Stimulated activated CD8-positive, alpha-beta memory T cell treated with anti-CD3 and anti-CD28 coated beads, Interleukin-7, amount 100 ng/mL, for 48 hours (primary cell): ENCODE measurements at places on chromosomes 2 and 18.

DNA sequence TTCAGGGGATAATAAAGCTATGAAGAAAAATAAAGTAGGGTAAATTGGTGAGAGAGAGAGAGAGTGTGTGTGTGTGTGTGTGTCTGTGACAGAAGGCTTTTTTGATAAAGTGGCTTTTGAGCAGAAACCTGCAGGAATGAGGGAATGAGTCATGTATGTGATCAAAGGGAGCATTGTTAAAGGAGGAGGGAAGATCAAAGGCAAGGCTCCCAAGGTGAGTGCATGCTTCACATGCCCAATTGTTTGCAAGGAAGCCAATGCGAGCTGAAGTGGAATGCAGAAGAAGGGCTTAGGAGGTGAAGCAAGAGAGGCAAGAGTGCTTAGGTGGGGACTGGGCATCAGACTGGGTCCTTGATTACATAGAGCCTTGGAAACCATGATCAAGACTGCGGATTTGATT is 96.8 kb downstream of the DNAH6 start:
- no peak for DNase-seq

DNA sequence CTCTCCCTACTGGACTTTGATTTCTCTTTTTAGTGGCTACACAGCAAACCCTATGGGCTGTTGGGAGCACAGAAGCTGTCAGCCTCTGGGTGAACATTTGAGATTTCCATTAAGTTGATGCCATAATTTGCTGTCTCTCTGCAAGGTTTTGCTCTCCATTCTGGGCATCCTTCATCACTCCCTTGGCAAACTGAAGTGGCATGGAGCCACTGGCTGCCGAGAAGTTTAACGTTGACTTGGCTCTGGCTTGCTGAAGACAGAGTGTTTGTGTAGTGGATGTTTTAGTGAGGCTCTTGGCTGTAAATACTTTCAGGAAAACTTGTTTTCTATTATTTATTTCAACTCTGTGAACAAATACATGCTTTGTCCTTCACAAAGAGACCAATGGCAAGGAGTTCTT is 91.5 kb downstream of the ALK start:
- no peak for DNase-seq

DNA sequence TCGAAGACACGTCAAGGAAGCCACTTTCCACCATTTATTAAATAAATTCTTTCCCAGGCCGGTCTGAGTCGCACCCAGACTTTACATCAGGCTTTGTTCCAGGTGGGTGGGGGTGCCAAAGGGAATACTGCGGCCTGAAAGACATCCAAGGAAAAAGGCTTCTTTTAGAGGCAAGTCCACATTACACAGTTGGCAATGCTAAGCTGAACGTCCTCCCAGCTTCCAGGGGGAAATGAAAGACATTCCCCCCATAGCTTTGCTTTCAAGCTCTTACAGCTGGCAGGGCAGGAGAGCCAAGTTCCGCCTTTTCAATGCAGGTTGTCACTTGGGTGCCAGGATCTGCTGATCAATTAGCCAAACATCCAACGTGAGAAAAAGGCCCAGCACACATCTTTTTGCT is 36.5 kb upstream of the PTPN4 start:
- DNase-seq: no peak

- DNase-seq: no peak
Measured at GRCh38 chr2:36912695-36913094, 53.6 kb downstream of the STRN start.

GRCh38 chr2:215769246-215769645 is 244.1 kb downstream of the MREG start:
- DNase-seq: no peak

- DNase-seq: no peak
Measured at GRCh38 chr2:130154773-130155765, 10.2 kb upstream of the CCDC74B start.

GRCh38 chr2:64469261-64469660 is 15.3 kb downstream of the LGALSL start:
- no peak for DNase-seq

GRCh38 chr2:67453310-67453709 is 56.2 kb downstream of the ETAA1 start:
- DNase-seq: no peak

- no peak for DNase-seq
Measured at GRCh38 chr18:34956663-34957062, 84.5 kb upstream of the MAPRE2 start.

- no peak for DNase-seq
Measured at GRCh38 chr2:148039783-148040182, 18.9 kb downstream of the MBD5 start.

DNA sequence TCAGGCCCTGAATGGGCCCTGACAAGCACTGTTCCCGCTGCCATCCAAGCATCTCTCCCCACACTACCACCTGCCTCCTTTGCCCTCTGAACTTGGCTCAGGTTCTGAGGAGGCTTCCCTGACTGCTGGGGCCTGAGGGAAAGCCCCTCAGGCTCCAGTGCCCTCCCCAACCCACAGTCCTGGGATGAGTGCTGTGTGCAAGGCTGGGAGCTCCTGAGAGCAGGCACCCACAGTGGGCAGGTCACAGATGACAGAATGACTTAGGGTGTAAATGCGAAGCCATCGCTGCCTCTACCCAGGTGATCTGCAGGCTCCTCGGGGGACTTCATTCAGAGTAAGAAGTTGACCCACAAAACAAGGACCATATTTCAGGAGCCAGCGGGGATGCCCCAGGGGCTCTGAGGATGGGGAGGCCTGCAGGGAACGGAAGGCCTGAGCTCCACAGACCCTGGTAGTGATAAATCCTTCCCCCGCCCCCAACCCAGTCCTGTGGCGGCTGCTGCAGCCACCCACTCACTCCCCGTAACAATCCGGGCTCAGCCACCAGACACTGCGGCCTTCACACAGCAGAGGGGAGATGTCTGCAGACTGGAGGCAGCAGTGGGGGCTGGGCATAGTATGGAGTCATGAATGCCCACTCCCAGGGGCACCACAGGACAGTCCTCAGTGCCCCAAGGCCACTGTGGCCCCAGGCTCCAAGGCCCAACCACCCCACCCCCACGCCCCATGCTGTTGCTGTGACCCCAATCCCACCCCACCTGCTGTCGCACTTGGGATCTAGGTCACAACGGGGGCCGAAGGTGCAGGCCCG is 8.9 kb downstream of the BIN1 start:
- DNase-seq: no peak

- DNase-seq: no peak
Measured at GRCh38 chr2:239049421-239050251, 201.8 kb downstream of the TWIST2 start.

GRCh38 chr2:41943159-41943558 is 104.7 kb upstream of the PKDCC start:
- no peak for DNase-seq

DNA sequence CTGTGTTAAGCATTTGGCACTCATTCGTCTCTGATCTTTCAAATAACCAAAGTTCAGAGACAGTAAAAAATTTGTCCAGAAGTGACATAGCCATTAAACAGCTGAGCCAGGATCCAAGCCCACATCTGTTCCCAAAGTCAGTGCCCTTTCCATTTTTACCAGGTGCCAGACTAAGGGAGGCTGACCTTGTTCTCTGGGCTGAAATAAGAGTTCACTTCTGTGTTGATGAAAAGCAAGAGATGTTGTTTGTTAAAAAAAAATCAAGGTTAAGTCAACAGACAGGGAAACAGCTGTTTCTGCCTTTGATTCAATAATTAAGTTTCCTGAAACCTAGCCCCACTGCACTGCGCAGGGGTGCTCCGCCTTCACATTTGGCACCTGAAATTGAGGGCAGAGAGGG is 117.1 kb downstream of the PRKRA start:
- no peak for DNase-seq

DNA sequence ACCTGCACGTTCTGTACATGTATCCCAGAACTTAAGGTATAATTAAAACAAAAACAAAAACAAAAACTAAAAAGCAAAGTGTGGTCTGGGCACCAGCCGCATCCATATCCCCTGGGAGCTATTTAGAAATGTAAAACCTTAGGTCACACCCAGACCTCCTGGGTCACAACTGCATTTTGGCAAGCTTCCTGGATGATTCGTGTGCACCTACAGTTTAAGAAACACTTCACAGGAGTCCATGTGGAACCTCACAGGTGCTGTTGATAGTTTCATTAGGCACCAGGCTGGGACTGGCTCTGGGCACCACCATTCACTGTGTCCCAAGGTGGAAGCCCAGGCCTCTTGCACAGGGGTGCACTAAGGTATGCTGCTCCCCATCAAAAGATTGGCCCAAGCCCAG is 103.6 kb upstream of the BOD1L2 start:
- no peak for DNase-seq

DNA sequence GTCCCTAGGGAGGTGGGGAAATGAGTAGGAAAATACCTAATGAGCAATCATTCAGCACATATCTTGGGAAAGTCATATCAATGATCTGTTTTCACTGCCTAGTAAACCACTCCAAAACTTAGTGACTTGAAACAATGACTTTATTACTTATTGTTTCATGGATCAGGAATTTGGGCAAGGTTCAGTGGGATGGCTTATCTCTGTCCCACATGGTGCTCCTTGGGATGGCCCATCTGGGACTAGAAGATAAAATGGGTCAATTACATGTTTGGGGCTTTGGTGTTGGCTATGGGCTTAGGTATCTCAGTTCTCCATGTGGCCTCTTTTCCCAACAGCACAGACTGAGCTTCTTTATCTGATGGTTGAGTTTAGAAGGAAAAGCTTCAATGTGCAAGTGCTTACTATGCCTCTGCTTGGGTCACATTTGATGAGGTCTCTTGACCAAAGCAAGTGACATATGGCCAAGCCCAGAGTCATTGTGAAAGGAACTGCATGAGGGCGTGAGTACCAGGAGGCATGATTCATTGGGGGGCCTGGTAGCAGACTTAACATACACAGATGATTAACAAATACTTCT is 218.1 kb upstream of the TNP1 start:
- DNase-seq: peak; percentile 32

- DNase-seq: no peak
Measured at GRCh38 chr2:43438858-43439655, 156.8 kb downstream of the THADA start.

- no peak for DNase-seq
Measured at GRCh38 chr18:31776093-31776492, 15.4 kb upstream of the SLC25A52 start.

DNA sequence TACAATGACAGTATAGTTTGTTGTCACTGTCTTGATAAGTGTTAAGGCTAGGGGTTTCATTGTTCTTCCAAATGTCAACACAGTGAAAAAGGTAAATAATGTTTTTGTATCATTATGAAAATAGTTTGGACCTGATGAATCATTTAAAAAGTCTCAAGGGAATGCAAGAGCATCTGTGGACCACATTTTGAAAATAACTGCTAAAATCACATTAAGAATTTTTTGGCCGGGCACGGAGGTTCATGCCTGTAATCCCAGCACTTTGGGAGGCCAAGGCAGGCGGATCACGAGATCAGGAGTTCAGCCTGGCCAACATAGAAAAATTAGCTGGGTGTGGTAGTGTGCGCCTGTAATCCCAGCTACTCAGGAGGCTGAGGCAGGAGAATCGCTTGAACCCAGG is 10.3 kb downstream of the SCN1A start:
- DNase-seq: no peak

DNA sequence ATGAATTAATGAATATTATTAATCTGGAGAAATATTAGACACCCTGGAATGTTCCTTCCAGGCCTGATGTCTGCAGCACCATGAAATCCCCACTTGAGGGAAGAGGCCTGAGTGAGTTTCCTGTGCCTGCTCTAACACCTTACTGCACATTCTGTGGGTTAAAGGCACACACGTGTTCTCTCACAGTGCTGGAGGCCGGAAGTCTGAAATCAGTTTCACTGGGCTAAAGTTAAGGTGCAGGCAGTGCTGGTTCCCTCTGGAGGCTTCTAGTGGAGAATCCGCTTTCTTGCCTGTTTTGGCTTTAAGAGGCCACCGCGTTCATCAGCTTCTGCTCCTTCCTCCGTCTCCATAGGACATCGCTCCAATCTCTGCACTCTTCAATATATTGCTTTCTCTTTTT is 48.7 kb downstream of the ACKR3 start:
- no peak for DNase-seq

- DNase-seq: no peak
Measured at GRCh38 chr18:45163871-45164270, 451.4 kb upstream of the SLC14A2 start.

DNA sequence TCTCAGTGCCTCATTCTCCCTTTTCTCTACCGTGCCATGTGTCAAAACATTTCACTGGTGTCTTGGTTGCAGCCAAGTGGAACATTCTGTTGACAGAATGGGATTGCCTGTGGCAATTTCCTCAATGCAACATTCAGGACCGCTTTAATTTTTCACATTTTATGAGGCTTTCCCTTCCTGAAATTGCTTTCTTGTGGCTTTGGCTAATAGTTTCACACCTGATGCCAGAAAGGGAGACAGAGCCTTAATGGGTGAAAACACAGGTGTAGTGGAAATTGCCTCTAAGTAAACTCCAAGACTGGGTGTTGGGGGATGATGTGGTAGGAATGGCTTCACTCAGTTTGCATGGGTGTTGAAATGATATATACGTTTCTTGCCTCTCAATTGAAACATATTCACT is 278.3 kb downstream of the TSN start:
- DNase-seq: no peak

DNA sequence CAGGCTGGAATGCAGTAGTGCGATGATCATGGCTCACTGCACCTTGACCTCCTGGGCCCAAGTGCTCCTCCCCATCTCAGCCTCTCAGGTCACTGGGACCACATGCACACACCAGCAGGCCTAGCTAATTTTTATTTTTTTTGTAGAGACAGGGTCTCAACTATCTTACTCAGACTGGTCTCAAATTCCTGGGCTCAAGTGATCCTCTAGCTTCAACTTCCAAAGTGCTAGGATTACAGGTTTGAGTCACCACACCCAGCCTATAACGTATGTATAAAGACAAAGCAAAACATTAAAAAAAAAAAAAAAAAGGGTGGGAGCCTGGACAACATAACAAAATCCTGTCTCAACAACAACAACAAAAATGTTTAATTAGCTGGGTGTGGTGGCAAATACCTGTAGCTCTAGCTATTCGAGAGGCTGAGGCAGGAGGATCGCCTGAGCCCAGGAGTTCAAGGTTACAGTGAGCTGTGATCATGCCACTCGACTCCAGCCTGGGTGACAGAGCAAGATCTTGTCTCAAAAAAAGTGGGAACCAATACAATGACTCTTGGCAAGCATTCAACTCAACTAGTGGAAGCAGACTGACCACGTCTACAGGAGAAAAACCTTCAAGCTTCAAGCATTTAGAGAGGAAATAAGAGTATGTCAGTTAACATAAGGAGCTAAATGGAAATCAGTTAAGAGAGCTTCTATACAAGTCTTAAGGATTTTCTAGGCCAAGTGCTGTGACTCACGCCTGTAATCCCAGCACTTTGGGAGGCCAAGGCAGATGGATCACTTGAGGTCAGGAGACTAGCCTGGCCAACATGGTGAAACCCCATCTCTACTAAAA is 2.6 kb downstream of the GTF3C2 start:
- DNase-seq: no peak
